ENCODE measurements at places on chromosomes 11 and 22. TPM values are rescaled to one million over a fixed set of nuclear protein-coding genes. Genes with fewer than 3 reads are reported as not detected.

DNA sequence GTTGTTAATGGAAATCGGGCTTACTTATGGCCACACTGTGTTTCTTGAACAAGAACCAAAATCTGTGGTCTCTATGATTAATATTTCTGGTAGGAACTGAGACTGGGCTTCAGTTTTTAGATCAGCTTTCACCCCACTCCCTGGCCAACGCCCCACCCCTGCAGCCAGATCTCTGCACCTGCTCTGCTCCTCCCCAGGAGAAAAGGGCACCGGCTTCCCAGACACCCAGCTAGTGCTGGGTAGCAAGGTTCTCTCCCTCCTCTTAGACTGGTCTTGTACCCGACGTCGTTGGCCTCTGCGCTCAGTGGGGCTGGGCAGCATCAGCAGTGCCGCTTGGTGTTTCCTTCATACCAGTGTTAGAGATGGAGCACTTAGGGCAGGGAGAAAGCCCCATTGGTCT is 17.0 kb upstream of the CTTN start:
- no peak for DNase-seq

GRCh38 chr11:10808235-10808552 is 532 bp downstream of the EIF4G2 start:
- no peak for DNase-seq

DNA sequence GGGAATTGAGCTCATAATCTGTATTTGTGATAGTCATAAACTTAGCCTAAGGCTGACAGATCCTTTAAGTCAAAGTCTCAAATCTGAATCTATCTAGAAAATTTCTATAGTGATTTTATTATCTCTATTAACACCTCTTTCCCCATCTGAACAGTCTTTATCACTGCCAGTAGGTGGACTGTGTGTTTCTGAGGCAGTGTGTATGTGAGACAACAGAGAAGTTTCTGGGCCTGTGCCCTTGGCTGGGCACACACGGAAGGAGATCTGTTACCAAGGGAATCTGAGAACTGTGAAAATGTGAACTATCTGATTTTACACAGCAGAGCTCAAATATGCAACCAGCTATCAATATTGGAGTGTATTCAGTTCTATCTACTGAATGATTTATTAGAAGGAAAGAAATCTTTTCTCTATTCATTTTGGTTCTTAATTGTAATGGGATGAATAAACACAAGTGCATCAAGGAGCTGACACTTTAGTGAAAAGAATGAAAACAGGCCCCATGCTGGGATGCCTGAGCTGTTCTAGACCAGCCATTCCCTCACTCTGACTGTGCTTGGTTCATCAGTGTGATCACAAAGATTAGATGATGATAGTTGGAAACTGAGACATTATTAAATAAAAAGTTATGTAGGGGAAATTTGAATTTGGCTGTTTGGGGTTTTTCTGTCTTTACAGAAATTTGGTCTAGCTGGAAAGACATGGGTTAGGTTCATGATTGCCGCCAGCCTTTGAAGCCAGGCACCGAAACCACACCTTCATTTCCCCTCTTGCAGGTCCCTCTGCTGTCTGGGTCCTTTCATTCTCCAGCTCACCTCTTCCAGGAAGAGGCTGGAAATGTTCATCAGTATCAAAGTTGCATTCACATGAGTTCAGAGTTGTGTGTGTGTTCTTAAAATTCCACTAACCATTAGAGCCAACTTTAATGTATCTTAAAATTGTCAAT is 68.1 kb downstream of the LIF start:
- no peak for DNase-seq

DNA sequence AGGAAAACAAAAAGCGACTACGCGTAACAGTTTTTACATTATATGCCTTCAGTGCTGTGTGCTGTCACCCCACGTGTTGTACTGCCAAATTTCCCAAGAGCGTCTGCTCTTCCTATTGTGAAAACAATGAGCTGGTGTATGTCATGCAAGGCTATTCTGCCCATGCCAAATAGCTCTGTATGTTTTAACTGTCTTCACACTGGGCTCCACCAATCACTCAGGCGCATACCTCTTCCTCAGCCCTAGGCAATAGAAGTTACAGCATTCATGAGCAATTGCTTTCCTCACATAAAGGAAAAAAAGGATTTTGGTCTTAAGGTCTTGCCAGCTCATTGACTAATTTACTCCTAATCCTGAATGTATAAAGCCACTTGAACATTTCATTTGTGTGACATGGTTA is 606.8 kb downstream of the NTM start:
- no peak for DNase-seq

- no peak for DNase-seq
Observed at GRCh38 chr11:2443406-2443805, 908 bp downstream of the TRPM5 start.

DNA sequence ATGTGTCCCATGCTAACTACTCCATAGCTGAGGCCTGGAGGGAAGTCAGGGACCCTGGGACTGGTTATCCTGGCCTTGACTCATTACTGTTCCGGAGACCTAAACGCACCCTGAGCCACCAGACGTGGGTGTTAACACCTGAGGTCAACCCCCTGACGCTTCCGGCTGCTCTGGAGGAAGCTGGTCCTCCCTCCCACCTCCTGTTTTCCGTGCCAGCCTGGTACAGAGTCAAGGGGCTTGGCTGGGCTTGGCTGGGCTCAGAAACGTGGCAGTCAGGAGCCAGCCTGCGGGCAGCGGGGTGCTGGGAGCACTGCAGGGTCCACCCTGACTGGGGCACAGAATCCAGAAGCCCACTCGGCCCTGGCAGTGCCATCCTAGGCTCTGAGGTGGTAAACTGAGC is 2.6 kb downstream of the TMPRSS4 start:
- no peak for DNase-seq

DNA sequence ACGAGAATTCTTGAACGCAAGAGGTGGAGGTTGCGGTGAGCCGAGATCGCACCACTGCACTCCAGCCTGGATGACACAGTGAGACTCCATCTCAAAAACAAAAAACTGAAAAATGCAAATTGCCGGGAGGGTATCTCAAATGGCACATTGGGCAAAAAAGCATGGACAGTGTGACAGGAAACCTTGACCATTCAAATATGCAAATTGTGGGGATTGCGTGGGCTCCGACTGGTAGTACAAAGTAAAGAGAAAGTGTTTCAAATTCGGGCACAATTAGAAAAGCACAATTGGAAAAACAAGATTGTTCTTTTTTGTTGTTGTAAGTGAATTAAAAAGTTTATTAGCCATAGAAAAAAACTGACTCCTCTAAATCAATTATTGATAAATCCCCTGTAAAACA is 56.7 kb upstream of the NUP160 start:
- no peak for DNase-seq

DNA sequence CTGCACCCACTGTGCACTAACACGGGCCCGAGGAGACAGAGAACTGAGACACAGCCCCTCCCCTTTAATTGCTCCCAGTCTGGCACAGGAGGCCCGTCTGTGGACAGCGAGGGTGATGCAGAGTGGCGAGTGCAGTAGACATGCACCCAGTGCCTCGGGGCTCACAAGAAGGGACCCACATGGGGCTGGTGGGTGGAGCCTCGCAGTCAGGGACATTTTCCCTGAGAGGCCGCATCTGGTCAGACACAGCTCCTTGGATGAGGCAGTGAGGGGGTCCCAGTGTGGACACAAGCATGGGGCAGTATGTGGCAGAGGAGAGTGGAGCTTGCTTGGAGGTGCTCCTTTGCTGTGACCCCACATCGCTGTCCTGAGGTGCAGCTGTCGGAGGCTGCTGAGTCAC is 54.8 kb downstream of the SBF1 start:
- no peak for DNase-seq

DNA sequence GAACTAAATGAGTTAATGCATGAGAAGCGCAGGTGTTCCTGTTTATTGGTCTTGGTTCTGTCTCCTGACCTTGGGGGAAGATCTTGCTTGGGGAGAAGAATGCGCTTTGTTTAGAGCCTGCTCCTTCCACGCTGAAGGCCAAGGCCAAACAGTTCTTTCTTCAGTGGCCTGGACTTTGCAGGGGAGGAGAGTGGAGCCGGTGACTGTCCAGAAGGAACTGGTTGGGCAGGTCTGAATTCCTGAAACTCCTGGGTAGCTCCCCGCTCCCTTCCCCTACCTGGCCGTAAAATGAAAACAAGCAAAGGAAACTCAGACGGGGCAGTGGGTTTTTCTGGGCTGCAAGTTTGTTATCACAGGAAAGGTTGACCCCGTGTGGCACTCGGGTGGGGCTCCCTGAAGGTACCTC is 3.6 kb downstream of the ARHGAP8 start:
- DNase-seq: no peak

GRCh38 chr11:41286751-41287150 is 172.7 kb downstream of the LRRC4C start:
- no peak for DNase-seq

DNA sequence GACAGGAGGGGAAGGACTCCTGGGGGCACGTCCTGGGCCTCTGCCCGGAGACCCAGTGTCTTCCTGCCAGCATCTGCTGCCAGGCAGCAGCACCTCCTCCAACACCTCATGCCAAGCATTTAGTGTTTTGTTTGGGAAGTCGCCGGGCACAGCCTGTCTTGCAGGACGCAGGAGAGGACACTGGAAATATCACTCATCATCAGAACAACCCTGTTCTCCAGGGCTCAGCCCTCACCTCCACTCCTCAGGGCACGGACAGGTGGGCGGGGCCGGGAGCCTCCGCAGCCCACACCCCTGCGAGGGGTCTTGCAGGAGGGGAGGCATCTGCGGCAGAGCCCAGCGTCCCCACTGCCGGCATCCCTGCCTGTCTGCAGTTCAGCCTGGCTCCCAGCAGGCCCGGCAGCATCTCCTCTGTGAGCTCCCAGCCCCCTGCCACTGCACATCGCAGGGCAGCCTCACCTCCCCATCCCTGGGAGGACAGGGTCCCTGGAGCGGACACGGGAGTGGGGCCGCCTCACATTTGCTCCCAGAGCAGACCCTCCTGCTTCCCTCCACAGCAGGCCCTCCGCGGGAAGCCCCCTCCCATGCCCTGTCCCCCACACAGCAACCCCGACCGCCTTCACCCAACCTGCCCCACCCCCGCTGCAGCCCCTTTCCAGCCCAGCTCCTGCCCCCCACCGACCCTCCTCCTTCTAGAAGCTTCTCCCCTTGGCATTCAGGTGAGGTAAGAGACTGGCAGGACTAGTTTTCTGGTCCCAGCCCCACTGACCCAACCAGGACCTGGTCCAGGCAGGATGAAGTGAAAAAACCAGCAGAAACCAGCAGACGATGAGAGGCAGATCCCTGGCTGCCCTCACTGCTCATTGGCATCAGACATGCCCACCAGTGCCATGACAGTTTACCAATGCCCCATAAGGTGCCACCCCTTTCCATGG is 72.7 kb downstream of the BRD1 start:
- DNase-seq: no peak

- no peak for DNase-seq
Observed at GRCh38 chr11:69576069-69576782, 64.7 kb upstream of the CCND1 start.

GRCh38 chr22:49894322-49895054 is 23.8 kb downstream of the ALG12 start:
- no peak for DNase-seq

DNA sequence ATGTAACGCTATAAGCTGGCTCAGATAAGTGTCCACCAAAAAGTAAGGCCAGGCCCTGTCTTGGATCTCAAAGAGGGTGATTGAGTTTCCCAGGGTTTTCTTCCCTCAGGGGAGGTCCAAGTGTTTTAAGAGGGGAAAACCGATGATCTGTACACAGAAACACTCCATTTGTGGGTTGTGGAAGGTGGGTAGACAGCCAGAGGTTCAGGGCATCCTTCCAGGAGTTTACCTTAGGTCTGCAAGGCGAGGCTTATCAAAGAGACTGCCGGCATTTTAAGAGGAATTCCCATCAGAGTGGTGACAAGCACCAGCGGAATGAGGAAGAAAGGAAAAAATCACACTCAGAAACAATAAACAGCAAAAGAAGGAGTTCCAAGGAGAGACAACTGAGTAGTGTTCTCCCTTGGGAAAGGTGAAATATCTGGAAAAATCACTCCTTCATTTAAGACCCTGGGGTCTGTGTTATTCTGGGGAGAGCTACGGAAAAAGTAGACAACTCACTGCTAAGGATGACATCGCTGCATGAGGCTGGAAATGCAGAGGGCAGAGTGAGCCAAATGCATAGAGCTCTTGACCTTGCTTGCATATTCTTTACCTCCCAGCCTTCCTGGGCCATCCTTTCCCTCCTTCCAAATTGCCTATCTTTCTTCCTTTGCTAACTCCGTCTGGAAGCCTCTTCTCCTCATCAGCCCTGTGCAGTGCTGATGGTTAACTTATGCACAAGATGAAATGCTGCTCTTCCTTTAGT is 22.1 kb upstream of the MMP7 start:
- DNase-seq: no peak

DNA sequence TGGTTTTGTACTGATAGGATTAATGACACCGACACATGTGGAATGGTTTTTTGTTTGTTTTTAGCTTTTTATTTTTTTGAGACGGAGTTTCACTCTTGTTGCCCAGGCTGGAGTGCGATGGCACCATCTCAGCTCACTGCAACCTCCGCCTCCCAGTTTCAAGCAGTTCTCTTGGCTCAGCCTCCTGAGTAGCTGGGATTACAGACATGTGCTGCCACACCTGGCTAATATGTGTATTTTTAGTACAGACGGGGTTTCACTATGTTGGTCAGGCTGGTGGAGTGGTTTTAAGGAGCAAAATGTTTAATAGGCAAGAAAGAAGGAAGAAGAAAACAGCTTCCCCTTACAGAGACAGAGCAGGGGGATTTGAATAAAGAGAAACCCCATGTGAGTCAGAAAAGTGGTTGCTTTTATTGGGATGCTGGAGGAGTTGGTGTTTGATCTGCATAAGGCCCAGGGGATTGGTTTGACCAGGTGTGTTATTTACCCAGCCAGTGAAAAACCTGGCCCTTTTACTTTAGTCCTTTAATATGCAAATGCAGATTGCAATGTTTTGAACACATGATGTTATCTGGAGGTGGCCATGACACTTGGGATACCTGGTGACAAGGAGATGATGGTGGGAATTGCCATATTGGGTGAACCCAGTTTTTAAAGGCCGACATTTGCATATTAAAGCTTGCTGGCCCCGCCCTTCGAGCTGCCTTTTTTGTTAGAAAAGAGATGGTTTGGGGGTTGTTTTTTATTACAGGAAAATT is 24.3 kb downstream of the SUSD2 start:
- DNase-seq: no peak

DNA sequence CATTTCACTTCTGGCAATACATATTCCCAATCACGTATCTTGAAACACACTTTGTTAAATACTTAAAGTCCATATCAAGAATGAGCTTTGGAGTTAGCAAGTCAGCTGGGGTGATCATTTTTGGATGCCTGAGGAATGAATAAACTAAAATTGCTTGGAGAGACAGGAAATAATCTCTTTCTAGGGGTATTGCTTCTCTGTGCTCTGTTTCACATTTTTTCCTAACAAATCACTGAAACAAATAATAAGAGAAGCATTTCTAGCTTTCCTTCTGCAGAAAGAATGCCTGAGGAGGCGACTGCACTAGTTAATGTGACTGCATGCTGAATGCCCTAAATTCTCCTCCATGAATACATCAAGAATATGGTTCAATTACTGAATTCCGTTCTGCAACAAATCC is 541.4 kb upstream of the CCDC90B start:
- no peak for DNase-seq

GRCh38 chr11:12388173-12388572 is 10.8 kb downstream of the PARVA start:
- DNase-seq: no peak

The UCP3 gene
- 3.7 TPM for total RNA-seq

The SLC29A2 gene
- total RNA-seq: 9.7 TPM

The SYT12 gene
- not detected for total RNA-seq

The C11orf97 gene
- total RNA-seq: not detected

The NEAT1 gene
- total RNA-seq: 223 TPM

The BIK gene
- total RNA-seq: 2.1 TPM

Data from CD4-positive, alpha-beta T cell (primary cell).